ENCODE measurements at places on chromosomes 4 and X. TPM values are rescaled to one million over a fixed set of nuclear protein-coding genes. Genes with fewer than 3 reads are reported as not detected.

Gene CYLC1
- total RNA-seq: not detected

Gene NLRP2B
- total RNA-seq: not detected

Gene CDK16
- total RNA-seq: 55.9 TPM

DNA sequence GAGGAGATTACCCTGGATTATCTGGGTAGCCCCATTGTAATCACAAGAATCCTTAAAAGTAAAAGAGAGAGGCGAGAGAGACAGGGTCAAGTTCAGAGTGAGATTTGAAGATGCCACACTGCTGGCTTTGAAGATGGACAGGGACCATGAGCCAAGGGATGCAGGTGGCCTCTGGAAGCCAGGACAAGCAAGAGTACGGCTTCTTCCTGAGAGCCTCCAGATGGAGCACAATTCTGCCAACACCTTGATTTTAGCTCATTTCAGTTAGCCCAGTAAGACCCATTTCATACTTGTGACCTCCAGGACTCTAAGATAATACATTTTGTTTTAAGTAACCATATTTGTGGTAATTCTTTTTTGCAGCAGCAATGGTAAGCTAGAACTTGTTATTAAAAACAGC is 120.3 kb downstream of the GPM6A start:
- no peak for DNase-seq

Gene PPEF1
- total RNA-seq: 0.49 TPM

DNA sequence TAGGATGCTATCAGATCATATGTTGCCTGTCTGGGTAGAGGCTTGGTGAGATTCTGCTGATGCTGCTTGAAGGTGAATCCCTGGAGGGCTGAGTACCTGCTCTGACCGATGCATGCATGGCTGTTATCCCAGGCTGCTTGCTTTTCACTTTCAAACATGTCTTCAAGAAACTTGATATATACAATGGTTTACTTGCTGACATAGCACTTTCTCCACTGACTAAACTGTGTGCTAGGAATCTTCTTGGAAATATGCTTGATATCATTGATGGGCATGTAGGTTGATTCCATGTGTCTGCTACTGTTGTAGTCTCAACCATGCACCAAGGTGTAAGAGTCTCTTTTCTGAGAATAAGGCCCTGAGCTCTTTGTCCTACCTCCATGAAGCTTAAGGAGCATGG is 79.6 kb upstream of the WDR1 start:
- no peak for DNase-seq

Gene ADAM29
- not detected for total RNA-seq

Gene EPGN
- not detected for total RNA-seq

Gene COX7B2
- not detected for total RNA-seq

- no peak for DNase-seq
Observed at GRCh38 chrX:43805579-43805978, 76.7 kb downstream of the MAOB start.

DNA sequence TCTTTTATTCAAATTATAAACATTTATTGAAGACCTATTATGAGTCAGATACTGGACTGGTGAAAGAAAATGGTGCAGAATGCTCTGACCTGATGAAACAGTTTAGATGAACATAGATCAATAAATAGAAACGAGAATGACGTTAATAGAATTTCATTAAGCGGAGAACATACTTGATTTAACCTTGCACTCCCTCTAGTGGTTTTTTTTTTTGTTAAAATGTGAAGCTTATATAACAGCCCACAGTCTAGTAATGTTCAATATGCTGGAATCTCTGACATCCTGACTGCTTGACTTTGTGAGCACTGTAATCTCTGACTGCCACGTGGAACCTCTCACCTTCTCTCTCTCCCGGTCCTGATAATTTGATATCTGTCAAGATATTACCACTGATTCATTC is 32.3 kb downstream of the HDAC8 start:
- no peak for DNase-seq

DNA sequence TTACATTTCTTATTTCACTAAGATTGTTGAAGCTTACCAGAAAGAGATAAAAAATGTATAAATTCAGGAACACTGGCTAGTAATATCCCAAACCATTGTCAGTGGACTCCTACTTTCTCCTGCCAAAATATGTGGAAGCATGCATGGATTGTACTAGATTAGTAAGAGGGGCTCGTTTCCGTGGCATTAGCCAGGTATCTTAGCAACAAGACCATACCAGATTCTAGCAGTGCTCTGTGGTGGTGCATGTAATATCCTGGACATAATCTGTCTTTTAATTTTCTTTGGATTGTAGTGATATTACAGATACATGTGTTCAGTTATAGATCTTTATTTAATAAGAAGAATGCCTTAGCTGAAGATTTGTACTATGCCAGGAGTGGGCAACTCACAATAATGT is 371.9 kb upstream of the PITX2 start:
- DNase-seq: no peak

DNA sequence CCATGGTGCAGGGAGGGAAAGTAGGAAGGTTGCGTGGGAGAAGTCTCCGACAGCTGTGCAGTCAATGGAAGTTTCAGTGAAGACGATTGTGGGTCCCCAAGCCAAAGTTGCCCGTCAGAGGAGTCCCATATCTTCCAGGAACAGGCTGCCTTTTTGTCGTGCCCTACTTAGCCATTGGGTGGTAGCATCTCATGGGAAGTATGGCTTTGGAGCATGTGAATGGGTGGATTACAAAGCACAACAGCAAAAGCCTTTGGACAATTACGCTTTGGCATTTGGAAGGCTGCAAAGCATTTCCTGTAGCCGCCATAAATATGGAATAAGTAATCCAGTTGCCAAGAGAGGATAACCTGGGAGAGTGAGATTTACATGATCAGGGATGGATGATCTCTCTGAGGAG is 300.7 kb upstream of the BOD1L1 start:
- no peak for DNase-seq

- no peak for DNase-seq
Observed at GRCh38 chrX:129760155-129760554, 19.6 kb upstream of the SASH3 start.

DNA sequence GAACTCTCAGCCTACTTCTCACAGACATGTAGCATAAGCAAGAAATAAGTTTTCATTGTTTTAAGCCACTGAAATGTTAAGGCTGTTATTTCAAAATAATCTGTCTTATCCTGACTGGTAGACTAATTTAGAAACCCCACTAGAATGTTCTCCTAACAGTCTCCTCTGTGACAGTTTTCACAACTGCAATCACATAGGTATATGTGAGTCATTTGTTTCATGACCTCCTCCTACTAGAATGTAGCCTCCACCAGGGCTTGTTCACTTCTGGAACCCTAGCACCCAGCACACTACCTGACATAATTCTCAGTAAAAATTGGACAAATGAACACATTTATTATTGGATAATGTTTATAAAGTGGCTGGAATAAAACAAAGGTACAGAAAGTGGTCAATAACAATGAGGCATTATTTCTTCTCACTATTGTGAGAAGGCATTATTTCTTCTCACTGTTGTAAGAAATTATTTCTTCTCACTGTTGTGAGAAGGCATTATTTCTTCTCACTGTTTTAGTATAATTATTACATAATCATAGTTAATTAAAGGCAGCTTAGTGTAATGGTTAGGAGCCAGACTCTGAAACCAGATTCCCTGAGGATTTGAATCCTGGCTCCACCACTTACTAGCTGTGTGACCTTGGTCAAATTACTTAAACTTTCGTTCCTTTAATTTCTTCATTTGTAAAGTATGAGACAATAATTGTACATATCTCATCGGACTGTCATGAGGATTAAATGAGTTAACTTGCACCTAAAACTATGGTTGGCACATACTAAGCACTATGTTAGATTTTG is 251.5 kb downstream of the RASL11B start:
- no peak for DNase-seq

DNA sequence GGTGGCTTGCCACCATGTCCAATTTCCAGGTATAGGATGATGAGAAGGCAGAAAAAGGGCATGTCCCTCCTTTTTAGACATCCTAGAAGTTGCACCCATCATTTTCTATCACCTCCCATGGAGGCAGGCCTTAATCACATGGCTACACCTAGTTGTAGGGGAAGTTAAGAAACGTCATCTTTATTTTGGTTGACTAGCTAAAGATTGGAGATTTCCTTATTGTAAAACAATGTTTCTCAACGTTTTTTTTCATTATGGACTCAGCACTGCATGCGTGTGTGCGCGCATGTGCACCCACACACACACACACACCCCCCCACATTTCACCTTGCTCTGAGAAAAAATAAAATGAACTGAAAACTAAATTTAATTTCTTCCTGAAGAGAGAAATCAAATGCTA is 2.0 kb upstream of the CXCL9 start:
- DNase-seq: no peak

DNA sequence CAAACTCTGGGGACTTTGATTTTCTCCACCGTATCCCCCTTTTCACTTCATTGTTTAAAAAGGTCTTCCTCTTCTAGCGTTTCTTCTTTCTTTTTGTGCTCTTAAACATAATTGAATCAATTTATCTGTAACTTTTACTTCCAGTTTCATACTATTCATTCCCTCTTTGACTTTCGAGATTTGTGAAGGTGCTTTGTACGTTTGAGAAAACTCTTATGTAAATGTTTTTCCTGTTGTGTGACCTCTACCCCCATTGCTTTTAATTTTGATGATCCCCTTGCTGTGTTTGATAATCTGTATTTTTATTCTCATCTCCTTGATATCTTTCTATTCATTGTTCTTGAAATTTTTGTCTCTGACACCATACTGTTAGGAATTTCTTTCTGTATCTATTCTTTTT is 4.8 kb downstream of the USP38 start:
- DNase-seq: no peak

- no peak for DNase-seq
Observed at GRCh38 chr4:113884655-113885054, 94.8 kb downstream of the ARSJ start.

GRCh38 chrX:46366381-46367207 is 178.6 kb downstream of the ZNF674 start:
- no peak for DNase-seq

GRCh38 chr4:76764251-76764650 is 133.7 kb downstream of the SOWAHB start:
- no peak for DNase-seq

Gene SSX2
- total RNA-seq: not detected

GRCh38 chr4:36235306-36235705 is 9.0 kb downstream of the ARAP2 start:
- DNase-seq: no peak

- no peak for DNase-seq
Observed at GRCh38 chr4:55393461-55394320, 2.1 kb upstream of the TMEM165 start.

- DNase-seq: no peak
Observed at GRCh38 chr4:140098455-140099160, 55.4 kb downstream of the MAML3 start.

Gene BBS7
- 12.7 TPM for total RNA-seq

GRCh38 chr4:143623896-143624295 is 76.6 kb downstream of the FREM3 start:
- DNase-seq: no peak

DNA sequence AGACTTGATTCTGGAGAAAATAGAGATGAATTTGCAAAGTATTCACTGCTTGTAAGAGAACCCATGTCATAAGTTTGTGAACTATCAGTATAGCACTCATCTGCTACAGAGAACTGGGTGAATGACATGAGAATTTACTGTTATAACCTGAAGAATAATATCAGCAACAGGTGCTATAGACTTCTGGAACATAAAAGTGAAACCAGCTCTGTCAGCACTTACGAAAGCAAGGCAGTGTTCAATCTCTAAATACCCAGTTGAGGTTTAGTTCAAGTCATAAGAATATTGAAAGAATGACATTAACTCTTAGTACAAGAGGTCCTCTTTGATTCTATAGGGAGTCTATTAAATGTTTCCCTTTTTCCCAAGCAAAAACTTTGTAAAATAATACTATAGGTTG is 232.9 kb upstream of the ANKRD50 start:
- no peak for DNase-seq

Gene ZNF141
- 24.4 TPM for total RNA-seq

- no peak for DNase-seq
Observed at GRCh38 chr4:144174401-144175067, 34.0 kb upstream of the GYPA start.

Gene XPNPEP2
- total RNA-seq: 6.1 TPM

GRCh38 chr4:1748465-1748995 is 27.2 kb downstream of the TACC3 start:
- DNase-seq: peak; percentile 78

Measured in sigmoid colon (tissue), 7 donors.